ENCODE measurements at places on chromosomes 1 and 21.

- DNase-seq: no peak
These were observed 104.6 kb upstream of the TENT5C start for GRCh38 chr1:117501281-117501680.

- DNase-seq: no peak
These were observed 236.1 kb downstream of the C1orf94 start for GRCh38 chr1:34412598-34413370.

GRCh38 chr1:179366093-179366800 is 476 bp downstream of the AXDND1 start:
- no peak for DNase-seq

DNA sequence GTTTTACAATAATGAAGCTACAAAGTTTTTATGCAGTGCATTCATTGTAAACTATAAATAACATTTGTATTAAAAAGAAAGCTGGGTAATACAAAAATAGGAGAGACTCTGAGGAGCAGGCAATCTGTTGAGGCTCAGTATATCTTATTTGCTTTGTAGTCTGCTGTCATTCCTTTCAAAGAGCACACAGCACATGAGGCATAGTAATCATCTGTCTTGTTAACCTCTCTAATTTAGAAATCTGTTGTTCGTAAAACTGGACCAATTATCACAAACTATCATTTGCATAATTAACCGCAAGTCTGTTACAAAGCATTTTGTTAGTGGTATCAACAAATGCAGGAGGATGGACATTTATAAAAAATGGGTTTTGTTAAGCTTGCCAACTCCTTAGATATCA is 51.0 kb downstream of the SELENOF start:
- no peak for DNase-seq

GRCh38 chr1:39988618-39989343 is 33.8 kb downstream of the MFSD2A start:
- no peak for DNase-seq

DNA sequence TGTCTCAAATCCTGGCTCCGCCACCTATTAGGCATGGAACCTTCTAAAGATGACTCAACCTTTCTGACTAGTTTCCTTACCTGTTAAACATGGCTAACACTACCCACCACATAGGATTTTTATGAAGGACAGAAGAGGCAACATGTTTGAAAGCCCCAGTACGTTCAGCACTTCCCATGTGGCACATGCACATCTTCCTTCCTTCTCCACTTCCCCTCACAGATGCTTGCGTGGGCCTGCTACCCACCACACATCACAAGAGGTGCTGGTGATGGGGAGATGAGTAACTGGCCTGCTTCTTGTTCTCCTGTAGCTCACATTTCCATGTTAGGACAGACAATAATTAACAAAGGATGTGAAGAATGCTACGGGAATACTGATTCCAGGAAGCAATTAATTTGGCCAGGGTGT is 7.1 kb downstream of the ZBTB21 start:
- no peak for DNase-seq

- no peak for DNase-seq
These were observed 2.2 kb downstream of the CRYBG2 start for GRCh38 chr1:26351590-26352337.

GRCh38 chr1:119428991-119429390 is 14.0 kb downstream of the HSD3B2 start:
- DNase-seq: no peak

DNA sequence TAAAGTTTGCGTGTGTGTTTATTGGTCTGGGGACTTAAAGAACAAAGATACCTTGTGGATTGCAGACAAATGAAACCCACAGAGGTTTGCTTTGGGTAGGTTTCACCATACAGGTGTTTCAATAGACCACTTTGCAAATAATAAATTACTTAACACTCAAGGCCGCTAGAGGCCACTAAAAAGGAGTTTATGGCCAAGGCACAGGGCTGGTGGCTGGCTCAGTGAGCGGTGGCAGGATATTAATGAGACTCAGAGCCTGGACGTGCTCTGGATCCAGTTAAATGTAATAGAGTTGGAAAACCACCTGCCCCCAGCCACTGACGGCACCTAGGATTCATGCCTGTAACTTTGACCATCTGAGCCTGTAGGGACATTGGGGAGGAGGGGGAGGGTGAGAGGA is 44.5 kb downstream of the LRRC38 start:
- DNase-seq: no peak

DNA sequence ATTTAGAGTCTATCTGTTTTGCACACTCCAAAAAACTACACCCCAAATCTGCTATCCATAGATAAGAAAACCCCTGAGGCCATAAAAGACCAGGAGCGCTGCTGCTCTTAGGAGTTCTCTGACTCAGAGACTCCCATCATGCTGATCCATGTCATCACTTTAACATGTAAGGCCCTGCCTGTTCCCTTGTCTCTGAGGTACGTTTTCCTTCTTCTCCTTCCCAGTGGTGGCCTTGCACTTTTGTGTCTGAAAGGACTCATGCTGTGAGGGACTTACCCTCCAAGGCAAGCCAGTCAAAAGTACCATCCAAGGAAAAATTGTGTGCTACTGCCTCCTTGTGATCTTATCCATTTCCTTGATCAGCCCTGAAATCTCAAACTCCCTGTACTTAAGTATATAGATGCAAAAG is 427.4 kb upstream of the NCAM2 start:
- DNase-seq: no peak

DNA sequence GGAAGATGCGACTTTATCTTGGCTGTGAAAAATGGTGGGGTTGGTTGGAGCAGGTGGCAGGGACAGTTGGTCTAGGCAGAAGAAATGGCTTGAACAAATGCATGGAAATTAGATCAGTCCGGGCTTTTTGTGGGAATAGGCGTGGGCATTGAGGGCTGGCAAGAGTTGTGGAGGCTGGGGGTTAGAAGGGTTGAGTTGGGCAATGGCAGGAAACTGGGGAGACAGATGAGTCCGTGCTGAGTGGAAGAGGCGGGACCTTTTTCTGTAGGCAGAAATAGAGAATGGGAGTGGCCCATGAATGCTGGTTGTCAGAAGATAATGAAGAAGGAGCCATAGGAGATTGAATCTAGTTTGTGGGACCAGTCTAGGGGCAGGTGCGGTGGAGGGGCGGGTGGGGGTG is 6.9 kb downstream of the PDPN start:
- no peak for DNase-seq

DNA sequence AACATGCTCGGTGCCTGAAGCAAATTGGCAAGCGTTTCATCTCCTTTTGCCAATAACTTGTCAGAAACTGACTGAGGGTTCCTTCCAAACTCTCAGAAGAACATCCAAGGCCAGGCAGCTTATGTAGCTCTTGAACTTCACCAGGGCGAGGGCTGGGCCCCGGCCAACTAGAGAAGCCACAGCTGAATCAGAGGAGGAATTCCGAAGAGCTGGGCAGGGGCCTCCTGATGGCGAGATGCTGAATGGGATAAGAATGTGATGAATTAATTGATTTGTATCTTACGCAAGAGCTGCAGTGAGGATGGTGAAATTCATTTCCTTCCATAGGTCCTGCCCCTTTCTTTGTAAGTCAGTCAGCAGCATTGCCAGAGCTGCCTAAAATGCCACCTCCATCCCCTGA is 345.8 kb downstream of the KIF26B start:
- DNase-seq: no peak

DNA sequence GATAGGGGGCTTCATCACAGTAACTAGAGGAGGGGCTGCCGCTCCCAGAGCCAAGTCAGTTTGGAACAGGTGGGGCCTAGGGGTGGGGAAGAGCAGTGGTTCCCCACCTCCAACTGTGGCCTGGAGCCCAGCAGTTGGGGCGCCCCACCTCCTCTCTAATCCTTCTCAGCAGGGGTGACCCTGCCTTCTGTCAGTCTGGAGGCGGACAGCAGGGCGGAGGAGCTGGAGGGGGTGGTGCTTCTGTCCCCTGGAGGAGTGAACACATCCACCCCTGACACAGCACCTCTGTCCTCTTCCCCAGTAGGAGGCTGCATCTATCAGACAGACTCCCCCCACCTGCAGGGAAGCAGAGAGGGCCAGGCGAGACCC is 73.8 kb downstream of the MRPL37 start:
- no peak for DNase-seq

- DNase-seq: no peak
These were observed 112.0 kb downstream of the AKT3 start for GRCh38 chr1:243738020-243738419.

All from activated CD4-positive, alpha-beta memory T cell treated with anti-CD3 and anti-CD28 coated beads, Interleukin-2, amount 10 ng/mL, durations not matched to agents 7 days and 5 days (primary cell).